ENCODE measurements at places on chromosomes 3 and 15.

DNA sequence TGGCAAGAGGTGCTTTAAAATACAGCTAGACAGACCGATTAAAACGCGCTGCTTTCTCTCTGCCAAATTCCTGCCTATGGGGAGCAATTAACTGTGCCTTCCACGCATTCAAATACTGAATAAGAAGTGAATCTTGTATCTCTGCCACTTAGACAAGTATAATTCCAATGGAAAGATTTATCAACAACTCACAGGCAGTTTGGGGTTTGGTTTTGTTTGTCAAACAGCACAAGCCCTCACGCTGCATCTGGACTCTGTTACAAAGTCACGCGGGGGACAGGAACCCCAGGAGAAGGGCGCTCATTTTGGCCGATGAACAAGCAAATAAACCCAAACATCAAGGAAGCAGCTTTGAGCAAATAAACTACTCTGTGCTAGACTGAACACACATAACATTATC lies 61.8 kb upstream of the TMCO5A start:
- no peak for DNase-seq

DNA sequence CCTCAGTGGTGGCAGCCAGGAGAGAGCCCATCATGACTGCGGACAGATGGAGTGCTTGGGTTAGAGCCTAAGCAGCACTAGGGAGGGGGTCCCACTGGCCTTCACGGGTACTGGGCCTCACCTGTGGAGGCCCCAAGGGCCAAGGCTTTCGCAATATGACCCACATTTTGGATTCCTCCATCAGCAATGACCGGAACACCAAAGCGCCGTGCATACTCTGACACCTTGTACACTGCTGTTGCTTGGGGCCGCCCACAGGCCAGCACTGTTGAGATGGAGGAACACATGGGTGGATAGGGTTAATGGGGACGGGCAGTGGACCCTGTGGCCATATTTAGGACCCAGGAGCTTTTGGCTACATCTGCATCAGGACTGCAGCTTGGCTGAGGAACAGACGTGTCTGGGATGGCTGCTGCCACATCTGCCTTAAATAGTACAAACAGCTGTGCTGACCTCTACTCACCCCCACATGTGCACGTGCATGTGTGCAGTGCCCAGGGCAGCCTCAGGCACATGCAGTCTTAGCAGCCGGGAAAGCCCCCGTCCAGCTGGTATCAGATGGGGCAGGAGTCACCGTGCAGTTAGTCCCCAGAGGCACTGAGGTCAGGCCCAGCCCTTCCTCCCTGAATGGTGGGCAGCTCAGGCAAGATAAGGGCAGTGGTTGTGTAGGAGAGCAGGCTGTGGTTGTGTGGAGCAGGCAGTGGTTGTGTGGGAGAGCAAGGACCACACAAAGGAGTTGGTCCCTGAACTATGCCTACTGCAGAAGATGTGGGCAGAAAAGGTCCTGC lies 3.3 kb downstream of the NDUFAF3 start:
- DNase-seq = no peak

GRCh38 chr3:134161898-134162615 lies 88.6 kb downstream of the RYK start:
- DNase-seq = no peak

GRCh38 chr3:7328339-7328738 lies 467.4 kb downstream of the GRM7 start:
- DNase-seq = no peak

- no peak for DNase-seq
Observed at GRCh38 chr3:66053550-66054094, 14.9 kb upstream of the MAGI1 start.

- DNase-seq = no peak
Observed at GRCh38 chr15:35427091-35427490, 118.9 kb downstream of the DPH6 start.

DNA sequence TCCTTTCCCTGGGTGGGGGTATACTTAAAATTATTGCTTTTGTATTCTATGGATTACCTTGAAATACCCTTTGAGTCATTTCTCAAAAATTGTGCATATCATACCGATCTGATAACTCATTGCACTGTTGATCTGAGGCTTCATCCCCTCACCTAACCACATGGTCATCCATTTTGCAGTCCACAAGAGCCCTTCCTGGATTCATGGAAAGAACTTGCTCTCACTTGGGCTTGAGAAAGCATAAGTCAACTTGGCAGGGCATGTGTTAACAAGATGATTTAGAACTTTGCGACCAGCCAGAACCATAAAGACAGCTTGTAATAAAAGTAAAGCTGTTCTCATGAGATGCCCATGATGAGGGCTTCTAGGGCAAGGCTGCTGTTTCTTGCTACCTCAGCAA lies 22.2 kb downstream of the MME start:
- DNase-seq = no peak

DNA sequence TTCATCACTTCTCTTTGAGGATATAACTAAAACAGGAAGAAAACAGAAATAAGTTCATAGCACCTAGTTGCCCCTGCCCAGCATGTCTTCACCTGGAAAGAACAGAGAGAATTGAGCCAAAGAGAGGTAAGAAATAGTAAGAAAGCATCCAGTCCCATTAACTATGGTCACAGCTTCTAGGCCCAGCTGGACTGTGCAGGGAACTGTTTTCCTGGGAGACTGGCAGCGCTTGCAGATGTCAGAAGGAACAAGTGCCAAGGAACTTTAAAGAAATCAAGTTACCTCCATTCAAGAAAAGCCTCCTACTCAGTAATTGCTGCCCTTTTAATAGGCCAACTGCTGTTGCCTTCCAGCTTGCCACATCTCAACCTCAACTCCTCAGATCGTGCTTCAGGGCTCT lies 17.8 kb upstream of the CPB1 start:
- no peak for DNase-seq

GRCh38 chr15:59830098-59830497 lies 141.0 kb upstream of the BNIP2 start:
- DNase-seq = no peak

GRCh38 chr15:34847598-34847997 lies 52.2 kb upstream of the ACTC1 start:
- no peak for DNase-seq

- DNase-seq = no peak
Observed at GRCh38 chr3:25725810-25726209, 57.4 kb downstream of the NGLY1 start.

DNA sequence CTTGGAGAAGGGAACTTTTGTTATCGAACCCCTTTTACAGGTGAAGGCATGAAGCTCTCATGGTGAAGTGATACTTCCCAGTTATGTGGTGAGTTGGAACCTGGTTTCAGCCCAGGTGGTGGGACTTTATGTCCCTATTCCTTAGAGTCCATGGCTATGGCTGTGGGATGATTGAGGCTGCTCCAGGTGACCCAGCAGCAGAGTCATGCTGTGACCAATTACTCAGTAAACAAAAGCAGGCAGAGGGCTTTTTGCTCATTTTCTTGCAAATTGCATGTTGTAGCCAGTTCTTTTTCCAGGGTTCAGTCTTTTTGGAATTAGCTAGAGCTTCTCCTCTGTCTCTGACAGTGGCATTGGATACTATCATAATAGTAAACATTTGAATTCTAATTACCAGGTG lies 70.7 kb downstream of the CACNA2D3 start:
- DNase-seq = no peak

DNA sequence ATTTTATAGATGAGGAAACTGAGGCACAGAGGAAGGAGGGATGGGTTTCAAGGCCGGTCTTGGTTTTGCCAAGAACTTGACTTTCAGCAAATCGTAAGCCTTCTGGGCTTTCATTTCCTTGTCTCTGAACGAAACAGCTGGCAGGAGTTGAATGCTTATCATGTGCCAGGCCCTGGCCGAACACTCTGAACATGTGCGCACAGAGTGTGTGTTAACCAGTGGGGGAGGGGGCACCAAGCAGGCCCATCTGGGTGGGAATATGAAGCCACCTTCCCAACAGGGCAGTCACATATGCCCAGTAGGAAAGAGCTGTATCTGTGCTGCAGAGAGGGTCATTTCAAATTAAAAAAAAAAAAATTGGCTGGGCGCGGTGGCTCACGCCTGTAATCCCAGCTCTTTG lies 29.3 kb downstream of the ZNF710 start:
- DNase-seq = no peak

DNA sequence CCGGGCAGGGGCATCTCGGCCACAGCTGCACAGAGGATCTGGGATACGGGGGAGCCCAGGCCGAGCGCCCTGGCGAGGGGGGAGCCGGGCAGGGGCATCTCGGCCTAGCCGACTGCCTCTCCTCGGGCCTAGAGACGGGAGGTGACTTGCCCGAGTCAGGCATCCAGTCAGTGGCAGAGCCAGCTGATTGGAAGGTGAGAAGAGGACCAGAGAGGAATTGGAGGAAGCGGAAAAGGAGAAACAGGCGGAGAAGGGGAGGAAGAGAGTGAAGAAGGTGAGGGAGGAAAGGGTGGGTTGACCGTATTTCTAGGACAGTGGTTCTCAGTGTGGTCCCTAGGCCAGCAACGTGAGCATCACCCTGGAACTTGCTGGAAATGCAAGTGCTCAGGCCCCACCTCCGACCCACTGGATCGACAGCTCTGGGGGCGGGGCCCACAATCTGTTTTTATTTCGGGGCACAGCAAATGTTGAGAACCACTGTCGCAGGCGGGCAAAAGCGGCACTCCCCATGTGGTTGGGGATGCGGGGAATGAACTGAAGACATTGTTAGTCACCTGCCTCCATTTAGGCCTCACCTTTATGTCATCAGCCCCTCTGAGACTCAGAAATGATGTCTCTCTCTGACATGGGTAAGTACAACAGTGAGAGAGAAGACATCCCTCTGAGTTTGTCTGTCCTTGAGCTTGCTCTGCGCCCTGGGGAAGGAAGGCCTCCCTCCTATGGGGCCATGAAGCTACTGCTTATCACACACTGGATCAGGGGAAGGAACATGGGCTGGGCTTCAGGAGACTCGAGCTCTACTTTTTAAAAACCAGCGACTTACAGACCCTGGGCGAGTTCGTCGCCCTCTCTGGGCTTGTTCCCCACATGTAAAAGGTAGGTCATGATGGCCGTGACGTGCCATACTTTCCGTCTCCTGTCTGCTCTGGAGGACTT lies 1.0 kb upstream of the MELTF start:
- DNase-seq = no peak

- DNase-seq = no peak
Observed at GRCh38 chr15:67520321-67521028, 456 bp upstream of the C15orf61 start.

- no peak for DNase-seq
Observed at GRCh38 chr15:42080919-42081830, 13.2 kb downstream of the PLA2G4D start.

DNA sequence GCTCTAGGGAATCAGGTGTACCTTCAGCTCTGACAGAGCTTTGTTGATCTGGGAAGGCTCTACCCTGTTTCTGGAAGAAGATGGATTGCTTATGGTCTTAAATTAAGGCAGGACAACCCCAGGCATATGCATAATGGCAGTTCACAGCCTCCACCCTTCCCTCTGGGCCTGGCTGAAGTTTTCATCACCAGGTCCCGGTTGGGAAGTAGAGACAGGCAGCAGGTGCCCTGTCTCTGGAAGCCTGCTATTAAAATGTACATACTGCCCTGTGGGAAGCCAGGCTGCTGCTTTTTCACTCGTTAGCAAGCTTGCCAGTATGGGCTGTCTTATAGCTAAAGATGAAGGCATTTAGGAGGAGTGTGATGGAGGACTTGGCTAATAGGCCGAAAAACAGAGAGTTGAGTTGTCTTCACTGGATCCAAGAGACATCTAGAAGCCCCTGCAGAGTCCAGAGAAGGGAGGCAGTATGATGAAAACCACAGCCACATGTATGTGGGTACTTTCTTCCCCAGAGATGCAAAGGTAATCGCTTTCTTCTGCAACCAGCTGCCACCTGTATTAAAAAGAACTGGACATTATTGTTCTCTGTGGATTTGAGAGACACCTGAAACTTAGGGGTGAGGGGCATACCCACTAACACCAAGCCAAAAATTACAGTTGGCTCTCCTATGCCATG lies 34.4 kb downstream of the ABHD2 start:
- DNase-seq = no peak

GRCh38 chr3:156530980-156531379 lies 23.9 kb downstream of the SSR3 start:
- DNase-seq = no peak

DNA sequence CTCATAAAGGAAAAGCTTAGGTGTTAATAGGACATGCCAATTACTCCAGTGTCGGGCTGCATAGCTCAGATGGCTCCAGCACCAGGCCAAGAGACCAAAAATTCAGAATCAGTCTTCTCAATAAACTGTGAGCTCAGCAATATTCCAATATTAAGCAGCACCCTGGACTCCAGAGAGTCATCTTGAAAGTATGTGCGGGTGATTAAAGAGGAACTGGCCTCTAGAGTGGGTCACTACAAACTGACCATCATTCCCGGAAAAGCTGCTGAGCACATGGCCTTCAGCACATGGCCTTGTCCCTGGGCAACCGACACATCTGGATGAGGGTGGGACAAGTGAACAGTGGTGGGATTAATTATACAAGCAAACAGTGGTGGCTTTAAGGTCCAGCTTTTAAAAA lies 59.0 kb downstream of the MAGI1 start:
- DNase-seq = no peak

GRCh38 chr3:190912736-190913135 lies 50.2 kb upstream of the GMNC start:
- no peak for DNase-seq

GRCh38 chr3:182979103-182979673 lies 1.1 kb downstream of the DCUN1D1 start:
- DNase-seq = no peak

DNA sequence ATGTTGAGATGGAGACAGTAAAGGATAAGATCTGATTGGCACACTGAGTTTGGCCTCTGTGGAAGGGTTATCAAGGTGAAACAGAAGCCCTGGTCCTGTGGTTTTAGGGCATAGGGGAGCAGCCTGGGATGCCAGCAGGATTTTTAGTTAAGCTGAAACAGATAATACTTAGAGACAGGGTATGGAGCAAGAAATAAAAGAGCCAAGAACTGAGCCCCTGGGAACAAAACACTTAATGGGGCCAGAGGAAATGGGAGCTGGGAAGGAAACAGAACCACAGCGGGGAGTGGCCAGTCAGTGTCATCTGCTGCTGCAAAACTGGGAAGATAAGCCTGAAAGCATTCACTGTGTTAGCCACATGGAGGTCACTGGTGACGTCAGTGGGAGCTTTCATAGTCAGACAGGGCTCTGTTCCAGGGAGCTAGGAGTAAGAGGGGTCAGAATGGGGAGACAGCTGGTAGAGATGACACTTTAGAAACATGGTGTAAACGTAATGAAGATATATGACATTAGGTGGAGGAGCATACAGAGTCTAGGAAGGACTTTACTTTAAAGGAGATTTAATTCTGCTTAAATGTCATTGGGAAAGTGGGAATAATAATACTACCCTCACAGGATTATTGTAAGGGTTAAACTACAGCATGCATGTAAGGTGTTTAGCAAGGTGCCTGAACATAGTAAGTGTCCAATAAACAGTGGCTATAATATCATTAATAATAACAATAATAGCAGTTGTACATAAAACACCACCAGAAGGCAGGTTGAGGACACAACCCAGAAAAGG lies 172.7 kb upstream of the CTNNB1 start:
- no peak for DNase-seq

- no peak for DNase-seq
Observed at GRCh38 chr15:66778314-66778665, 76.3 kb downstream of the SMAD6 start.

GRCh38 chr3:65914740-65915367 lies 123.9 kb downstream of the MAGI1 start:
- no peak for DNase-seq
